ENCODE measurements at places on chromosomes 5 and 9. TPM values are rescaled to one million over a fixed set of nuclear protein-coding genes. Genes with fewer than 3 reads are reported as not detected.

PCDHGB1 gene
- total RNA-seq: 0.19 TPM

CTSV gene
- total RNA-seq: 1.3 TPM

MZB1 gene
- 27.3 TPM for total RNA-seq

C5orf24 gene
- total RNA-seq: 39.4 TPM

PTPA gene
- total RNA-seq: 85.5 TPM

CCNI2 gene
- total RNA-seq: 4.6 TPM

TMEM232 gene
- total RNA-seq: 3.1 TPM

ITK gene
- 314 TPM for total RNA-seq

BNIP1 gene
- total RNA-seq: 25.6 TPM

UGT3A1 gene
- total RNA-seq: not detected

SH2D3C gene
- 59.5 TPM for total RNA-seq

LRRC19 gene
- not detected for total RNA-seq

SPATA31E1 gene
- not detected for total RNA-seq

GRXCR2 gene
- total RNA-seq: not detected

CACNA1B gene
- total RNA-seq: 0.07 TPM

FOXD4L4 gene
- 0.16 TPM for total RNA-seq

CER1 gene
- total RNA-seq: not detected

CNOT6 gene
- total RNA-seq: 34.3 TPM

WDR41 gene
- 48.7 TPM for total RNA-seq

TXNDC8 gene
- not detected for total RNA-seq

MARCOL gene
- total RNA-seq: not detected

SAXO1 gene
- not detected for total RNA-seq

GLRX gene
- total RNA-seq: 19.1 TPM

NPDC1 gene
- 28.7 TPM for total RNA-seq

PPP3R2 gene
- total RNA-seq: not detected

EGR1 gene
- total RNA-seq: 105 TPM

SLC4A9 gene
- total RNA-seq: 0.07 TPM

DCAF10 gene
- 27.6 TPM for total RNA-seq

NTRK2 gene
- 0.41 TPM for total RNA-seq

MARVELD2 gene
- total RNA-seq: 0.76 TPM

SLC23A1 gene
- total RNA-seq: 1.9 TPM

PCDHB13 gene
- total RNA-seq: not detected

TUSC1 gene
- total RNA-seq: 0.25 TPM

GABRA6 gene
- not detected for total RNA-seq

FAM78A gene
- 42.3 TPM for total RNA-seq

DRD1 gene
- not detected for total RNA-seq

PRRX2 gene
- total RNA-seq: 3.3 TPM

PELO gene
- total RNA-seq: 16.6 TPM

STPG3 gene
- total RNA-seq: 0.63 TPM

FBN2 gene
- total RNA-seq: not detected

HTR4 gene
- total RNA-seq: not detected

ABCA2 gene
- total RNA-seq: 23.9 TPM

CDO1 gene
- 0.50 TPM for total RNA-seq

IFNK gene
- not detected for total RNA-seq

RORB gene
- 0.14 TPM for total RNA-seq

RGS7BP gene
- total RNA-seq: not detected

PCDHA9 gene
- total RNA-seq: not detected

BARHL1 gene
- not detected for total RNA-seq

ANKRD20A1 gene
- total RNA-seq: 6.3 TPM

SEPTIN8 gene
- 26.4 TPM for total RNA-seq

CARD9 gene
- 1.6 TPM for total RNA-seq

DMRTA1 gene
- not detected for total RNA-seq

NUTM2G gene
- total RNA-seq: not detected

ZDHHC11B gene
- total RNA-seq: 0.24 TPM

INSL4 gene
- total RNA-seq: not detected

Measured in activated T-cell treated with anti-CD3 and anti-CD28 coated beads, Interleukin-2, amount 50 U/mL, for 72 hours (primary cell).